GM12892 (cell line): ENCODE measurements at places on chromosomes 2 and 18.

DNA sequence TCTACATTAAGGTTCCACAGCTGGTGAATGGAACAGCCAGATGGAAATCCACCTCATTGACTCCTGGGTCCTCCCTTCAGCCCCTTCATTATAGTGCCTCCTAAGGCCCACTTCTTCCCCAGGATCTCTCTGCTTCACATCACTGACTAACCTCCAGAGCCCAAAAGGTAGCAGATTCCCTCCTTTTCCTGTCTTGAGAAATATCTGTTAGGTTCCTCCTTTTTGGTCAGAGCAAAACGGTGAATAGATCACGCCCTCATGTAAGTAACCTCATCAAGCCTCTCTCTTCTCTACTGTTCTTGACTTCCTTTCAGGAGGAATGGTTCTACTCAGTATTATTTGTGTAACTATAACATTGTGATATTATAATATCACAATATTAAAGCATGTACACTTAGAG lies 155.0 kb upstream of the SRD5A2 start:
- no peak for DNase-seq

GRCh38 chr2:227728035-227728434 lies at the start of gene SCYGR7:
TSS of gene SCYGR7 (plus strand) at chr2:227728335. CDS start at chr2:227728335, 0 bp downstream.
- DNase-seq: no peak

GRCh38 chr2:1484131-1484884 lies 71.0 kb downstream of the TPO start:
- DNase-seq: no peak

GRCh38 chr18:36187826-36188721 lies 777 bp downstream of the MOCOS start:
- no peak for DNase-seq

DNA sequence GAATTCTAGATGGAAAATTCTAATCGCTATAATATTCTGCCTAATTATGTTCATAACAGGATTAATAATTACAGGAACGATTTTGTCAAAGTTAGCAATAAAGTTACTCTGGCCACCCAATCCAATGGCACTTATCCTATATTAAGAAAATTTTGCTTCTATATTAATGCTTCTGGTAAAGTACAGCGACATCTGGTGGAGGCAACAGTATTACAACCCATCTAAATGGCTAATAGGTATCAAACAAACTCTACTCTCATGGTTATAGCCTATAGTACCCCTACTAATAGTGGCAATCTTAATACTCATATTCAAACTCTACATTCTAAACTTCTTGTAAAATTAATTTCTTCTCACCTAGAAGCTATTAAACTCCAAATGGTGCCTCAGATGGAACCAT lies 1084.7 kb upstream of the LRRTM1 start:
- no peak for DNase-seq

GRCh38 chr2:42340045-42340937 lies 20.7 kb downstream of the COX7A2L start:
- DNase-seq: no peak

- DNase-seq: no peak
These were observed 34.2 kb upstream of the NPAS2 start for GRCh38 chr2:100785626-100786296.

DNA sequence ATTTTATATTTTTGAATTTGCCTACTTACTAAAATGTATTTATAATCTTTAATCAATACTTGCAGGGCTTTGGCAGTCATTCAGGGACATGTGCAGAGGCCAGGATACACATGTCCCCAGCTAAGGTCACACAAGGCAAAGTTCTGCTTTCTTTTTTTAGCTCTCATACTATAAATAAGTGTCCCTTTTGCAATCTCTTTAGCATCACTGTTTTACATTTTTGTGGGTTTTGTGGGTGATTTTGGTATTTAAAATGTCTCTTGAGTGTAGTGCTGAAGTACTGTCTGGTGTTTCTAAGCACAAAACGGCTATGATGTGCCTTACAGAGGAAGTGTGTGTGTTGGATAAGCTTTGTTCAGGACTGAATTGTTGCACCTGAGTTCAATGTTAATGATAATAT lies 309.0 kb upstream of the GULP1 start:
- no peak for DNase-seq

DNA sequence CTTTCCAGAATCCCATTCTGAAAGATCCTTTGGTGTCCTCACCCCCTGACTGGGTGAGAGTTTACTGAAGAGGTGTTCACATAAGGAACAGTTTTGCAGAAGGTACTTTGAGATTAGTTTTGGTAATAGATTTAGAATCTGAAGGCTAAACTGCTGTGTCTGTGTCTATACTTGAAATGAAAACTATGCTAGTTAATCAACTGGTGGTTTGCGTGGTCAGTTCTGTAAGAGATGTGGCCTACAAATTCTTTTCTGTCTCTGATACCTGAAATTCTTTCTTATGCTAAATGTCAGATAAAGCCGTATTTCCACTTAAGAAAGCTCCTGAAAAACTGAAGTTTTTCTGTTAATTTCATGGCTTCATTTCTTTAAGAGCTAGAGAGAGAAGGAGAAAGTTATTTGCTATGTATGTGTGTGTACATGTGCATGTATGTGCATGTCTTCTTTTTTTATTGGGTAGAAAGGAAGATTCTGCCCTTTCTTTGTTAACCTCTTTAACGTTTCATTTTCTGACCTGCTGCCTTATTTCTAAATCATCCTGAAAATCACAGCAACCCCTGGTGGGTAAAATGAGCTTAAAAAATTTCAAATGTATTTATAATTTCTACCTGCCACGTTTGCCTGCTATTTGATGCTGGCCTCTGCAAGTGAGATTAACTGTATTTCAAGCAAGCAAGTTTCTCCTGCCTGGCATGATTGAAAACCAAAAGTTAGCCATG lies 552.0 kb upstream of the NRP2 start:
- DNase-seq: no peak

DNA sequence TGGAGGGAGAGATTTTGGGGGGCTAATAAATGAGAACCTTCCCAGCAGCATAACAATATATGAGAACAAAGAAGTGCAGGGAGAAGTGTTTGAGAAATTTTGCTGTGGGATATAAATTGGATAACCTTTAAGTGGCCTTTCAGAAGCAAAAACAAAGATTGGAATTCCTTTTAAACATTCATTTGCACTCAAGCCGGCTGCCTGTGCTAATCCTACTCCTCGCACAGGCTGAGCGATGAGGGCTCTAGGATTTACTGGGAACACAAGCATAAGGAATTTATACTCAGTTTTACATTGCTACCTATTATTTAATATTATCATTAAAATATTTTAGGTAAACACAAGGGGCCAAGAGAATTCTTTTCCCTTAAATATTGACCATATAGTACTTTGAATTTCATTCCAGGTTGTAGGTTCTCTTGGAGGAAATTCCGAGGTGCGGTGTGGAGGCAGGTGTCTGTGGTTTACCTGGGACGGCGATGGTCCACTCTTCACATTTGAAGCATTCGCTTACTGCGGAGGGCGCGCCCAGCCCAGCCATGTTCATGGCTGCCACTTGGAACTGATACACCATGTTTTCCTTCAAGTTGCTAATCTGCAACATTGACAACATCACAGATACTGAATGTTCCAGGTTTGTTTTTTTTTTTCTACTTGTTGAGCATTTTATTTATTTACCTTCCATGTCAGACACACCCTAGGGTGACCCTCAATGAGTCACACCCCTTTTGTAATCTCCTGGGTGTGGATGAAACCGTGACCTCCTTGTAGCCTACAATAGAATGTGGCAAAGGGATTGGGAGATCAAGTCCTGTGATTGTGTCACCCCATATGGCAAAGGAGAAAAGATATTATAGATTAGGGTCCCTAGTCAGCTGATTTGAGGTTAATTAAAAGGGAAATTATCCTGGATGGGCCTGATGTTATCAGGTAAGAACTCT lies 100.1 kb downstream of the MYOM1 start:
- no peak for DNase-seq

DNA sequence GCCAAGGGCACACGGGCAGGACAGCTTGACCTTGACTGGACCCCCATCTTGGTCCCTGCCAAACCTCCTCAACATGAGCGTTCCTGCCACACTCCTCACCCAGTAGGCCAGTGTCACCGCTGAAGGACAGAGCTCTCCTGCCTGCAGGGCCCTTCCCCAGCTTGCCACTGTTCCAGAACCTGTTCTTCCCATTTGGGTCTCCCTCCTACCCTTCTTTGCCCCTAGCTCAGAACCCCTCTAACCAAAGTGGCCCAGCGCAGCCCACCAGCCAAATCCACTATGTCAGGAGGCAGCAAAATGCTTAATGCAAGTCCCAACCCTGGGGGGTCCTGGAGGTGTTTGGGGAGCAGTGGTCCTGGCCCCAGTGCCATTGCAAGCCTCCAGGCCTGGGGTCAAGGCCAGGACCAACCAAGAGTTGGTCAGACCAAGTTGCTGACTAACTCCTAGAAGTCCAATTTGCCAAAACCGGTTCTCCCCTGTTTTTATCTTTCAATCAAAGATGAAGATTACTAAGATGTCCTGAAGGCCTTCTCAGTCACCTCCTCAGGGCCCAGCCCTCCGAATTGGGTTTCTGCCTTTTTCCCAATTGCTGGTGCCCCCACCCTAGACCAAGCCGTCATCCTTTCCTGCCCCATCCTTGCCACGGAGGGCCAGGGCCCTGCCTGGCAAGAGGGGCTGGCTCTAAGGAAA lies 4.5 kb upstream of the ASPRV1 start:
- no peak for DNase-seq

DNA sequence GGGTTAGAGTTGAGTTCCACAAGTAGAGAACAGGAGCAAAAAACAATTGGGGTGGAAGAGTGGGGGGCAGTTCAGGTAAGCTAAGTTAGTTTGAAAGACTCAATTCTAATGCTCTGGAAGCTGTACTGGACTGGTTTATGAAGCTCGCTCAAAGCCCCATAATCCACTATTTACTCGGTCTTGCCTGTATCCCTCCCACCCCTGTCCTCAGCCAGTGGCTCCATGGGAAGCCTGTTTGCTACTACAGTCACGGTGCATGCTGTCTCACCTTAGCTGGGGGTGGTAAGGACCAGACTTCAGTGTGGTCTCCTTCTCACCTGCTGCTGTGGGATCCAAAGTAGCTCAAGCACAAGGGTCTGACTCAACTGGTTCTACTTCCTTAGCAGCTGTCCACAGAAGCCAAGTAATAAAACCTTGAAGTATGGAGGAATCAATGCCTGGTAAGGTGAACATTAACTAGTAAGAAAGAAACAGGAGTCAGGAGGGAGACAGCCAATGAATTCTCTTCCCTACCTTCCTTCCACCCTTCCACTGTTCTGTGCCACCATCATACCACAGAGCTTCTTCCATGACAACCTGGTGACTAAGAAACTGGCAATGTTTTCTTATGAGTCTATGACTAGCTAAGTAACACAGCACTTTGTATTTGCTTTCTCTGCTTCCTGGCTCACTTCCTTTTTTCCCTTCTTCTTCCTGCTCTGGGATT lies 230.8 kb downstream of the SRBD1 start:
- no peak for DNase-seq

- no peak for DNase-seq
These were observed 343.1 kb downstream of the CYRIA start for GRCh38 chr2:16322308-16323125.

GRCh38 chr2:129248198-129248597 lies 731.3 kb upstream of the RAB6C start:
- DNase-seq: no peak

DNA sequence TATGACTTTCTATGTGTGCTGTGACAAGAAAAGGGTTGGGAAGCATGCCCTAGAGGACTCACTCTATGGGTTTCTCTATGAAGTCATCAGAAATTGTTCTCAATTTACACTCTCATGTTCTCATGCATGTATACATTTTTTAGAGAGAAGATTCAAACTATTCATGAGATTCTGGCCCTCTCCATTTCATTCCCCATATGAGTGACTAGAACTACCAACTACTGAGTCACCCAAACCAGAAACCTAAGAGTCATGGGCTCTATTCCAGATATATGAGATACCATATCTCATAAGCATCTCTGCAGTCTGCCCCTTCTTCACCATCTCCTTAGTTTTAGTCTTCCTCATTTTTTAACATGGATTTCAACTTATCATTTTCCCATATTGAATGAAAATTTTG lies 87.7 kb downstream of the EXOC6B start:
- no peak for DNase-seq

GRCh38 chr2:72222829-72223564 lies 75.3 kb upstream of the CYP26B1 start:
- DNase-seq: no peak

- DNase-seq: no peak
These were observed 31.6 kb downstream of the LIMS1 start for GRCh38 chr2:108565778-108566375.

DNA sequence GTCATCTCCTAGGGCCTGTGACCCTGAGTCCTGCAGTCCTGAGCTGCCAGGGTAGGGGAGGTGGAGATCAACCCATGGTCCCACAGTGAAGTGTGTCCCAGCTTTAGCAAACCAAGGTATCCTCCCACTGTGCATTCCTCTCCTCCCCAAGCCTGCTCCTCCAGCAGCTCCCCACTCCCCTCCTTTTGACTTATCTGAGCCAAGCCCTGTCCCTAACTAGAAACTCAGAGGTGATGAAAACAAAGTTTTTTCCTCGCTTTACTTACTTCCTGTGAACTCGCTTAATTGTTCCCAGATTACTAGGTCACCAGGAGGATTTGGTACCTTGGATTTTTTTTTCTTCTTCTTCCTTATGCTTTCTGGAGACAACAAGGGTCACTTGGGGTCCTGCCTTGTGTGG lies 80.8 kb downstream of the EHD3 start:
- no peak for DNase-seq

- DNase-seq: no peak
These were observed 1943.8 kb upstream of the PIK3C3 start for GRCh38 chr18:40011201-40011600.

- no peak for DNase-seq
These were observed 13.3 kb downstream of the NTSR2 start for GRCh38 chr2:11656671-11657101.

- no peak for DNase-seq
These were observed 18.2 kb downstream of the GNLY start for GRCh38 chr2:85712336-85712735.

DNA sequence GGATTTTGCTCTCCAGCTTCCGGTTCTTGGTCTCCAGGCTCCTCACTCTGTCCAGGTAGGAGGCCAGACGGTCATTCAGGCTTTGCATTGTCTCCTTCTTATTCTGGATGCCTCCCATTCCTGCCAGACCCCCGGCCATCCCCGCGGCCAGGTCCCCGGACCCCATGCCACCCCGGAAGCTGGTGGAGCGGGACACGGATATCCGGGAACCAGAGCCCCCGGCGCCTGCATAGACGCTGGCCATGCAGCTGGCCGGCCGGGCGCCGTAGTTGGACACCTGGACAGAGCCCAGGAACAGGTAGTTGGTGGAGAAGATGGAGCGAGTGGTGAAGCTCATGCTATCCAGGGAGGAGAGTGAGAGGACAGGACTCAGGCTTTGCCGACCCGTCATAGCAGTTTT lies 23.5 kb upstream of the PPP1R1C start:
- no peak for DNase-seq

- no peak for DNase-seq
These were observed 107.8 kb downstream of the CTNNA2 start for GRCh38 chr2:79620679-79621078.

- DNase-seq: no peak
These were observed 55.9 kb downstream of the GRB14 start for GRCh38 chr2:164565359-164565758.

- DNase-seq: no peak
These were observed 510.2 kb upstream of the ID2 start for GRCh38 chr2:8171608-8172007.
